ENCODE measurements at places on chromosomes 4 and X. TPM values are rescaled to one million over a fixed set of nuclear protein-coding genes. Genes with fewer than 3 reads are reported as not detected.

SPACA5 gene
- total RNA-seq, result not detected

GPRIN3 gene
- 0.20 TPM for total RNA-seq

RNF150 gene
- total RNA-seq, result 0.05 TPM

SERTM2 gene
- not detected for total RNA-seq

GPR78 gene
- not detected for total RNA-seq

LDB2 gene
- total RNA-seq, result 39.4 TPM

PLP1 gene
- not detected for total RNA-seq

RHOXF1 gene
- total RNA-seq, result not detected

BMPR1B gene
- total RNA-seq, result not detected

MGARP gene
- total RNA-seq, result 0.93 TPM

MAML3 gene
- total RNA-seq, result 7.0 TPM

GAB3 gene
- total RNA-seq, result 3.5 TPM

STATH gene
- total RNA-seq, result not detected

GAGE1 gene
- not detected for total RNA-seq

LANCL3 gene
- 3.5 TPM for total RNA-seq

MXD4 gene
- 64.4 TPM for total RNA-seq

NSUN7 gene
- 0.87 TPM for total RNA-seq

ELOVL6 gene
- total RNA-seq, result 5.7 TPM

EREG gene
- under 0.01 TPM for total RNA-seq

PSAPL1 gene
- not detected for total RNA-seq

KLF8 gene
- total RNA-seq, result 1.4 TPM

NSG1 gene
- total RNA-seq, result 2.7 TPM

F9 gene
- not detected for total RNA-seq

ARX gene
- total RNA-seq, result not detected

BEX1 gene
- total RNA-seq, result 1.00 TPM

TBC1D14 gene
- 20.1 TPM for total RNA-seq

AFF1 gene
- total RNA-seq, result 23.9 TPM

FABP2 gene
- not detected for total RNA-seq

EGFL6 gene
- not detected for total RNA-seq

S100G gene
- not detected for total RNA-seq

IL1RAPL2 gene
- not detected for total RNA-seq

PASD1 gene
- total RNA-seq, result not detected

ARHGAP36 gene
- total RNA-seq, result not detected

UFSP2 gene
- 27.5 TPM for total RNA-seq

BTK gene
- total RNA-seq, result not detected

PF4V1 gene
- total RNA-seq, result not detected

EMCN gene
- 91.0 TPM for total RNA-seq

MCF2 gene
- total RNA-seq, result not detected

TEX13B gene
- total RNA-seq, result not detected

STK32B gene
- total RNA-seq, result 15.4 TPM

Data from mammary microvascular endothelial cell (primary cell).